ENCODE measurements at places on chromosomes 4 and X.

DNA sequence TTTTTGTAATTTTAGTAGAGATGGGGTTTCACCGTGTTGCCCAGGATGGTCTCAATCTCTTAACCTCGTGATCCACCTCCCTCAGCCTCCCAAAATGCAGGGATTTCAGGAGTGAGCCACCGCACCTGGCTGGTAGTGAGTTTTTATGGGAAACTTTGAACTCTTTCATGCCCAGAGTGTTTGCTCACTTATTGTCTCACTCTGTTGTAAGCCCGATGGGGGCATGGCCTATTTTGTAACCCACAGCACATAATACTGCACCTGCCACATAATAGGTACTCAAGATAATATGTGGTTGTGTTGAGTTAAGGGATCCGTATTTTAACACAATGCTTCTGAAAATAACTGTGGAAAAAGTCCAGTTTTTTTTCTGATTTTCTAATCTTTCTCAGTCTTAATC lies 109.6 kb upstream of the GIMD1 start:
- no peak for DNase-seq

DNA sequence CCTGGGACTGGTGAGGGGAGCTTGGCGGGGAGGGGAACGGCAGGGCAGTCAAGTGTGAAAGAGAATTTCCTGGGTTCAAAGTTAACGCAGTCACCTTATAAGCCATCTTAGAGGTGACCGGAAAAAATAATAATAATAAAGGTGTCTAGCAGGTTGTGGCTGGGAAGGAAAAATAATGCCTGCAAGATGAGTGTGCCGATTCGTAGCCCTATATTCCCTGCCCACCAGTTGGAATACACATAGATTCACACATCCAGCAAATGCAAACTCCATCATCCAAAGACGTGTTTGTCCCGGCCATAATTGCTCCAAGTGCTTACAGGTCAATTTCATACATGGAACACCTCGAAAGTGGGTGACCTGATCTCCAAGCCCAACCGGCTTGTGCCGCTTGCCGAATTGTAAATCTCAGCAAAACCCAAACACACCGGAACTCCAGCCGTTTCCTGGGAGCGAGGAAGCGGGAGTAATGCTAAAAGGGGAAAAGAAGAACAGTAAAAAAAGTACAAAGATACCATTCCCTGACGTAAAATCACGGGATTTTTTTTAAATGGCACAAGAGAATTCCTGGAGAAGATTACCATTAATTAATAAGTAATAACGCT lies 1.3 kb upstream of the FAT1 start:
- no peak for DNase-seq

DNA sequence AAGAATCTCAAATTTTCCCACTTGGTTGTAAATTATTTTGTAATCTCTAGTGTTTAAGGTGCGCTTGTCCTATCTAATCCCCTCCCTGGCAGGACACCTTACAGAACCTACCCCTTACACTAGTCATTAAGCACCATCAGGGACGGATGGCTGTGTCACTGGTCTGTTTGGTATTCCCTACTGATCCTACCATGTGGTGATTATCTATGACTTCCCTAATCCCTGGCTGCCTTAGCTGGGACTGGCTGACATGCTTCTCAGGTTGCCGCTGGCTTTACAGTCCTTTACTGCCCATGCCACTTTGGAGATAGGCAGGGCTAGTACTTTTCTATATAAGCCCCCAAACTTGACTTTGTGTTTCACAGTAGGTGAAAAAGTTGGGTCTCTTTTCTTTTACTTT lies 58.6 kb downstream of the ELOVL6 start:
- no peak for DNase-seq

DNA sequence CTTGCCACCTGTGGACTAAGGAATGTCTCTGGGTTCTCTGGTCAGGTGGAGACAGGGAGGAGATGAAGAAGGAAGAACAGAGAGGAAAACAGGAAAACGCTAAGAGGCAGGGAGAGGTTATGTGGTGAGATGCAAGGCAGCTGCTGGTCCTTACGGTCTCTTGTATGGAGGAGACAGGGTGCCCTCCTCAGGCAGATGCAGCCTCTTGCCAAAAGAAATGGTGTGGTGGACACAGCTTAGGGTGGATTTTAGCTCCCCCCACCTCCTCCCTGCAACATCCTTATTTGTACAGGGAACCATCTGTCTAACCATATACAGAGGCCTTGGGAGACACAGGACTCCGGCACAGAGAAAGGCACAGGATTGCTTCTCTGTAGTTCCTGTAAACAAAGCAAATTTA lies 9.7 kb downstream of the OCIAD2 start:
- DNase-seq: no peak

DNA sequence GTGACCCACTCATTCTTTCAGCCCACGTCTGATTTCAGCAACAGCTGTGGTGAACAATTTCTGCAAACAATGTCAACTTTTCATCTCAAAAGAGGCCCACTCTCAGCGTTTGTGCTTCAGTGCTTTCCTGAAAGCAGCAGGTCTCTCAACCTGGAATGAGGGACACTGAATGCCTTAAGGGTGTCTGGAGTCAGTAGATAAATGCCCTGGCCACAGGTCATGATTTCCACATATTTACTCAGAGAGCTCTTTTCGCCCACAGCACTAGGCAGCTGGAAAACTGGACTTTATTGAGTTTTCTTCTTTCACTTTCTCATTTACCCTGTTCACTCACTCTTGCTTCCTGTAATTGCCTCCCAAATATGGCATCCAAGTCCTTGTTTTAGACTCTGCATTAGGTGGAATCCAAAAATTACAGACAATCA lies 52.8 kb downstream of the NPFFR2 start:
- no peak for DNase-seq

DNA sequence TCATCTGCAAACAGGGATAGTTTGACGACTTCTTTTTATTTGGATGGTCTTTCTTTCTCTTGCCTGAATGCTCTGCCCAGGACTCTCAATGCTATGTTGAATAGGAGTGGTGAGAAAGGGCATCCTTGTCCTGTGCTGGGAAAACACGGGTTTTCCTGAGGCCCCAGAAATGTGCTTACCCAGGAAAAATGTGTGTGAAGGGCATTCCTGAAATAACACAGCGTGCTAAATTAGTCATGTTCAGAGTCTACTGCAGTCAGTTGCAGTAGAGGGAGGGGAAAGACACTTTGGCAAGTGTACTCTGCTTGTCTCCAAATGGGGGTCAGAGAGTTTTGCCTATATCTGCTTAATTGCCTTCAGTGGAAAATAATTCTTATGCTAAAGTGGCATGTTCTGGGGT lies 153.9 kb downstream of the CCNG2 start:
- no peak for DNase-seq

DNA sequence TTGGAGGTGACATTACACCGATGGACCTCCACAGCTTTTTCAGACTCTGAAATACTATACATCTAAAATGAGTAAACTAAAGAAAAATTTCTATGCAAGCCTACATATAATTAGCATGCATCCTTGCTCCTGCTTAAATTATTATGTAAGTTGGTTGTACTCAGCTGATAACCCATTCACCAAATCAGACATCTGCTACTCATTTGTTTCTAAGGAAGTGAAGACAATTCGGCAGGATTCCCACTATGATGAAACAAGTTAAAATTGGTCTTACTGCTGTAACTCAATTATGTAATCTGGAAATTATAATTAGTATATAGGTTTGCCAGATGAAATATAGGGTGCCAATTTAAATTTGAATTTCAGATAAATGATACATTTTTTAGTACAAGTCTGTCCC lies 59.5 kb upstream of the FGF13 start:
- DNase-seq: no peak

- DNase-seq: no peak
Measured at GRCh38 chr4:108060164-108060563, 70.5 kb downstream of the HADH start.

GRCh38 chrX:22467571-22467970 lies 194.9 kb downstream of the CBLL2 start:
- DNase-seq: no peak

DNA sequence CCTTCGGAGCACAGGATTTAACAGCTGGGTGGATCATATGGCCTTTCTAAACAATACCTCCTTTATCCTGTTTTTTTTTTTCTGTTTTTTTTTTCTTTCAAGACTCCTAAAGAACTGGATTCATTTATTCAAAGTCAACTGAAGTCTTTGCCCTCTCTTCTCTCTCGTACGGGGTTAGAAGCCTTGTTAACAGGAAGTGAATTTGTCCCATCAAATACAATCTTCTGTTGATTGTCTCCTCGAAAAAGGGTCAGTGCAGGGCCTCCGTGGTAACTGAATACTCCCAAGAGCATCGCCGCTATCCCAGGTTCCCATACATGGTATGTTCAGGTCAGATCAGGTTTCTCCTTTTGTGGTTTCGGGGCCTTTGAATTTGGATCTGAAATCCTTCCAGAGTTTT lies 1.8 kb upstream of the TMEM128 start:
- no peak for DNase-seq

All from stimulated activated CD4-positive, alpha-beta T cell treated with anti-CD3 and anti-CD28 coated beads, Interleukin-2, amount 100 ng/mL, for 48 hours (primary cell).